ENCODE measurements at places on chromosomes 11 and 22.

GRCh38 chr22:20885017-20885556 is 26.3 kb downstream of the SNAP29 start:
- no peak for DNase-seq

- DNase-seq = no peak
Measured at GRCh38 chr22:32325811-32326237, 31.8 kb upstream of the RFPL3 start.

GRCh38 chr22:42177891-42178336 is 47.3 kb upstream of the CYP2D6 start:
- no peak for DNase-seq

DNA sequence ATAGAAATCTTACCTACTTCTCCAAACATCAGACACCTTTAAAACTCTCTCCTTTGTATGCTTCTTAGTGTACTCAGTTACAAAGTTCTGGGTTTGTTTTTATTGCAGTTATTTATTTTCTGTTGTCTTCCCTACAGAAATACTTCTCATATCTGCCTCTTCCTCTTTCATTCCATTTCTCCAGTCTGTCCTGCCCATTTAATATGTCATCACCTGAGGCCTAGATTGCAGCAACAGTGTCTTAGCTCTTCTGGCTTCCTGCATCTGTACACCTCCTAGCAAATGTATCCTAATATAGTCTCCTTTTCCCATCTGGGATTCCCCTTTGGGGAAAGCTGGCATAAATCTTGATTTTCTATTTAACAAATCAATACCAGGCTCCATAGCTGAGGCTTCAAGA is 34.9 kb upstream of the PCF11 start:
- no peak for DNase-seq

DNA sequence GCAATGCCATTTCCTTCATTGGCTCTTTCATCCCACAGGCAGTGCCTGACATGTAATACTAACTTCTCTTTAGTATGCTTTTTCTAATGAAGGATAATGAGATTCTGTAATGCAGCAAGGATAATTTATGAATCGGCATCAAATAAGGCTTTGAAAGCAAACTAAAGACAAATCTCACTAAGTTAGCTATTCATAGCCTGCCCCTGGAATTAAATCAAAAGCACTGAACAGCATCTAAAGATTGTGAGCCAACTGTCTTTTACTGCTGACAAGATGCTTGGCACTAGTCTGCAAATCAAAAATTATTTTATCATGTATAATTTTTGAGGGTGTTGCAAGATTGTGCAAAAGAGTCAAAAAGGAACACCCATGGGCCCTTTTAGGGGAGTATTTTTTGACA is 265.0 kb downstream of the CASP12 start:
- DNase-seq = no peak

- DNase-seq = peak; percentile 12
Measured at GRCh38 chr22:37401401-37402183, 25.7 kb downstream of the ELFN2 start.

DNA sequence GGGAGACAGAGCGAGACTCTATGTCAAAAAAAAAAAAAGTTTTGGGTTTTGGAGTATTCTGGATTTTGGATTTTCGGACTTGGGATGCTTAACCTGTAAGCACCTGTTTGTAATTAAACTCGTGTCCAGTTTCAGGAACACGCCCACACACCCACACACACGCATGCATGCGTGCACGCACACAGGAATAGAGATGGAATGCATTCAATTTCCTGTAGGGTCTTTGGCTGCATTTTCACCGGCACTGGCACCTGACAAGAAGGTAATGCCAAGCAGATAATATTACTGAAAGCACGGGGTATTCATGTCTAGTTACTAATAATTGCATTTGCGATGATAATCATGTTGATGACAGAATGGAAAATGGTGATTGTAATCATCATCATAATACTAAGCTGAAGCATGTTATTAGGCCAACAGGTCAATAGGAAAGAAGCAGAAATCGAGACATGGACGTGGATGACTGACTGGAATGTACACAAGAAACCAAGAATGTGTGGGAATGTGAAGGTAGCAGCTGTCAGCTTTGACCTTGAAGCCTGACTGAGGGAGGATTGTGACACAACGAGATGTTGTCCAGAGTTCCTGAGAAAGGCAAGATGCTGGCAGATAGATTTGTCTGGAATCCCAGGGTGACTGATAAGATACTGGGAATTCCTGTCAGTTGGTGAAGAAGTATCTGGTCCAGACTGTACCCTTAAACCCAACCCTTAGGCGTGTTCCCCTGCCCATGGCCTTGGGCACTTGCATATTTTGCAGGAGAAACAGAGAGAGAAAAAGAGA is 108.6 kb downstream of the SYN3 start:
- no peak for DNase-seq

GRCh38 chr11:96197103-96197502 is 145.9 kb downstream of the MAML2 start:
- DNase-seq = no peak

DNA sequence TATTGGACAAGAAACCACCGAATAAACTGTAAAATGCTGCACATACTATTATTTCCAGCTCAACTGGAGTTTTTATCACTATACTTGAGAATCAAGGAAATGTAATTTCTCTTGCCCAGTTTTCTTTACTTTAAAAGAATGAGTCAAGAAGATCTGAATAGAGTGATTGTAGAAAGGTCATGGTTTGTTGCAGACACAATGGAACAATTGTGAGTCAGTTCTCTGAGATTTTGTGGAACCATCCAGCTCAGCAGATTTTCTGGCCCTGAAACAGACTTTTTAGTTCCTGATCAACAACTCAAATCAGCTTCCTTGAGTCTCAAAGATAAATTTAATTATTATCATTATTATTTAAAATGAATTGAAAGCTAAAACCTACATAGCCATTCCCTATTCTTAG is 1.3 kb downstream of the TCN1 start:
- no peak for DNase-seq

- no peak for DNase-seq
Measured at GRCh38 chr11:68481579-68482240, 21.2 kb downstream of the PPP6R3 start.
